ENCODE measurements at places on chromosomes 1 and 21.

GRCh38 chr1:247639381-247639981 is 34.1 kb downstream of the OR2G3 start:
- DNase-seq, result no peak

DNA sequence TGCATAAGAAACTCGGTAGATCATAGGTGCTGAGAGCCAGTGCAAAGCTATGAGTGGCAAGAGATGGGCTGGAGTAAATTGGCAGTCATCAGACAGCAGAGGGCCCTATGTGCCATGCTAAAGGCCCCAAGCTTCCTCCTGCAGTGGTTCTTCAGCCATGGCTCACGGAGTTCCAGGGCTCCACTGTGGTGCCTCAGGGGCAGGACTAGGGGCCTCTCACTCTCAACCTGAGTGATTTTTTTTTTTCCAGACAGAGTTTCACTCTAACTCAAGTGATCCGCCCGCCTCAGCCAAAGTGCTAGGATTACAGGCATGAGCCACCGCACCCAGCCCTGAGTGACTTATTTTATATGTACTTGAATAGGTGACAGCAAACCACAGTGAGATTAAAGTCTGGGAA is 10.4 kb upstream of the GJA8 start:
- DNase-seq, result peak; percentile 55

DNA sequence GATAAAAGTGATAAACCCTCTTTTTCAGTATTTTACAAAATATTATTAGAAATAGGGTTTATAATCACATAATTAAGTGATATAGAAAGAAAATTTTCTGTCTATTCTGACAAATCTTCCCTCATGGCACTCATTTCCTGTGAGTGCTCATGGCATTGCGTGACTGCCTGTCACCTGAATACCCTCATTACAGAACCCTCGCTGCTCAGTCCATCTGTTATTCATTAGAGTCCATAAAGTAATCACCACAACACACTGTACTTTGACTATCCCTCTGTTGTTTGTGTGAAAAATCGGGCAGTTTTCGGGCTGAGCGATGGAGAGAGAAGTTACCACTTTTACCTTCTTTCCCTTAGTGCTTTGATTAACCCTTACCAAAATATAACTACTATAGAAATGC is 100.4 kb upstream of the BRINP3 start:
- DNase-seq, result no peak

DNA sequence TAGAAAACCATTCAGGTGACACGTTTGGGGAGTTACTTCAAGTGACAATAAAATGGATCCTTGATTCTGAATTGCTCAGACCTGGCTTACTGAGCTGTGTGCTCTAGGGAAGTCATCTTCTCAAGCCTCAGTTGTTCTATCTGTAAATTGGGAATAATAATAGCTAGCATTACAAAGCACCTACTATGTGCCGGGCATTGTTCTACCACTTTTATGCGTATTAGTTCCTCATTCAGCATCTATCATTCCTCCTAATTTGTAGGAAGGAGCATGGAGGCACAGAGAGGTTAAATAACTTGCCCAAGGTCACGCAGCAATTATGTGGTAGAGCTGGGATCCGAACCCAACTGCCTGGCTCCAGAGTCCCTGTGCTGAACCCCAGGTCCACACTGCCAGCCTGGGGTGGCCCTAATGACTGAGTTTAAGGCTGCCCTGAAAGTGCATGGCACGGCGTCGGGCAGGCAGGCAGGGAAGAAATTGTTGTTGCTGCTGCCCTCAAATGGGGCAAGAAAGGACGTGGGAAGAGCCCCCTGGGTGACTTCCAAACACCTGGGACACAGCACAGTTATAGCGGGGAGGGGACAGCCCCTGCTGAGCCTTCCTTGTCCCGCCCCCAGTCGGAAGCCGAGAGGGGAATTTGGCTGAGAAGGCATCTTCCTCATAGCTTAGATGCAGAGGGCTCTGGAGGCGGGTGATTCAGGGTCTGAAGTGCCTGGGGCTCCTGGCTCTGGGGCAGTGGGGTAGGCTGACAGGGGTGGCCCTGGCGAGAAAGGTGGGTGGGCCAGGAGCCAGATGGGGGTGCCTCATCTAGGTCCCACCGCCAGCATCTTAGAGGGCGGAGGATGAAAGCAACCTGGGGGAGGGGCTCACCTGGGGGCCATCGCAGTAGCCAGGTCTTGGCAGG is 86.5 kb upstream of the IFFO2 start:
- no peak for DNase-seq

- DNase-seq, result peak; percentile 37
Observed at GRCh38 chr1:46622344-46622743, 5.7 kb upstream of the MOB3C start.

DNA sequence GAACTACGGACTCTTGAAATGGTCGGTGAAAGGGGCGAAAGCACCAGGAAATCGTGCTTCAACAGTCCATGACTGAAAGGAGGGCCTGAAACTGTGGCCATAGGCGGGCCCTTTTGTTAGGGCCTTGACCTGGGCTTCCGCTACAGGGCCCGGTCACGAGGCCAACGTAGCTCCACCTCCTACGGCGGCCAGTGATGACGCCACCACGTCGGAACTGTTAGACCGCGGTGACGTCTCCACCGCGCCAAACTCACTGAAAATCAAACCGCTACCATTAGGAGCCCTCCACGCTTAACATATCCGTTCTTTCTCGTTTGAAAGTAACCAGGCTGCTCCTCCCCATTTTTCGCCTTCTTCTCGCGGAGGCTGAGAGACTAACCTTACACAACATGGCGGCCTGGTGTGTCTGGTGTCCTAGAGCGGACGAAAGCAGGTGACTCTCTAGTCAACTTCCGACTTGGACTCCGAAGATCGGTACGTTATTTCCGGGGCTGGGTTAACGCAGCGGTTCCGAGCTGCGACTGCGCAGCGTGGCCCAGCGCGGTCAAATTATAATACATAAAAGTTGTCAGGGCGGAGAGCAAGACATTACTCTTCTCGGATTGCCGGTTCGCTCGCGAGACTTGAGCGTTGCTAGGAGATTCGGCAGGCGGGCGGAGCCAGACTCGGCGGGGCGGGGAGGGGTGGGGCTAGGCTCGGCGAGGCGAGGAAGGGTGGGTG is 371 bp upstream of the CACYBP start:
- peak; percentile 100 for DNase-seq

- no peak for DNase-seq
Observed at GRCh38 chr21:44431300-44431699, 24.0 kb upstream of the LRRC3 start.

DNA sequence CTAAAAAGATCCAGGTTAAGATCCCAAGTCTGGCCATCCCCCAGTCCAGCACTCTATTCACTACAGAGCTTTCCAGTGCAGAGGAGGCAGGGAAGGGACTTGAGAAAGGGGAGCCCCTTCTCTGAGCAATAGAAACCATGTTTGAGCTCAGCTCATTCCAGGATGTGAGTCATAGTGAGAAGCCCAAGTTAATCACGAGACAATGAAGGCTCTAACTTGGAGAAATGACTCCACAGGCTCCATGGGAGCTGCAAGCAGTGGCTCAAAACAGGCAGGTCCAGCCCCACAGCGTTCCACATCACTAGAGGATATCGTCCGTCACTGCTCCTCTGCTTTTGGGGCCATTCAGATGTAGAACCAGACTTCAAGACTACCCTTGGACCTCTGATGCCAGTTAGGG is 59.1 kb downstream of the CAMK2N1 start:
- DNase-seq, result no peak

- DNase-seq, result peak; percentile 52
Observed at GRCh38 chr1:90114521-90115141, 119.7 kb downstream of the ZNF326 start.

GRCh38 chr1:177937931-177938330 is 31.9 kb downstream of the SEC16B start:
- DNase-seq, result no peak

DNA sequence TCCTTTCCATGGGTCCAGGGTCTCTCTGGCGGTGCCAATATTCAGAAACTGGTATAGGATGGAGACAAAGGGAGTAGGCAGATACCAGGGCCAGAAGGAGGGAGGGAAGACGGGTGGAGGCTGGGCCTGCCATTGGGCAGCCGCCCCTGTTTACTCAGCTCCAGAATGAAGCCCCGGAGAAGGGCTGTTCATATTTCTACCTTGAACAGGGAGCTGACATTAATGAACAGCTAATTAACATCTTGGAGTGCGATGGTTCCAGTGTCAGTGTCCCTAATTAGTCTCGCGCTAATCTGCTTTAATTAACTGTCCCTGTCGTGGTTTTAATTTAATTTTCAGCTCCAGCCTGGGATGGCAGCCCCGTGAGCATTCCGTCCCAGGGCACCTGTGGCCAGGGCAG is 113.8 kb downstream of the EPHB2 start:
- DNase-seq, result no peak

DNA sequence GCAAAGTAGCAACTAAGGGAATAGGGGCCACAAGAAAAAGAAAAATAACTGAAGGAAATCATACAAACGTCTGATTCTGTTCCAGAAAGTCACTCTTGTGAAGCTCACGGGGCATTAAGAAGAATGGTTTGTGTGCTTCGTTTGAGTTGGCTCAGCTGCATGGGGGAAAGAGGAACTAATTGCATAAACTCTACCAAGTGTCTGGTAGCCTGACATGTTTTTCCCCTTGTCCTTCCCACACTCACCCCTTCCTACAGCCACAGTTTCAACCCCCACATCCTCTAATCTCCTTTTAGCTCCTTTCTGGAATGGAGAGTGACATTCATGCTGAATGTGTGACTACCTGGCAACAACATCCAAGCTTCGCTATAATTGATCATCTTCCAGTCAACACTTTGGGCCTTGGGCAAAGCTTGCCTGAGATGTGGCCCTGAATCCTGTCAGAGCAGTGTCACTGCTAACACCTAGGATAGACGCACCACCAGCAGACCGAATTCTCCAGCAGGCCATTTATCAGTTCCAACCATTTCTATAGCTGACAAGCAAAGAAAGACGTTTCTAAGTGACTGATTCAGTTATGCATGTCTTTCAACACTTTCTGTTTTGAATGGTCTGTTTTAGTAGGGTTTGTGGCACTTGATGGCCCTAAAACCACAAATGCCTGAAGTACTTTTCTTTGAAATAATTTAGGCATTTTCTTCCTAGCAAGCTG is 439.6 kb downstream of the TTLL7 start:
- no peak for DNase-seq

DNA sequence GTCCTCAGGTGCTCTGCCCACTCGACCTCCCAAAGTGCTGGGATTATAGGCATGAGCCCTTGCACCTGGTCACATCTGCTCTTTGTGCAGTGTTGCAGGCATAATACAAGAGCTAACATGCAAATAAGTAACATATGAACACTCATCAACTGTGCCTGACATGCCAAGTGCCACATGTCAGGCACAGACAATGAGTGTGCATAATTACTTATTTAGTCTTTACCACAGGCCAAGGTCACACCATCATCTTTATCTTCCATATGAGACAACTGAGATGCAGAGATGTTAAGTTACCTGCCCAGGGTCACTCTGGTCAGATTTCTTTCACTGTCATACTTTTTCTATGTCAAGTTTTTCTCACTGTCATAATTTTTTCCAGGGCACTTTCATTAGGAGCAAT is 126.1 kb downstream of the PPIAL4G start:
- no peak for DNase-seq

DNA sequence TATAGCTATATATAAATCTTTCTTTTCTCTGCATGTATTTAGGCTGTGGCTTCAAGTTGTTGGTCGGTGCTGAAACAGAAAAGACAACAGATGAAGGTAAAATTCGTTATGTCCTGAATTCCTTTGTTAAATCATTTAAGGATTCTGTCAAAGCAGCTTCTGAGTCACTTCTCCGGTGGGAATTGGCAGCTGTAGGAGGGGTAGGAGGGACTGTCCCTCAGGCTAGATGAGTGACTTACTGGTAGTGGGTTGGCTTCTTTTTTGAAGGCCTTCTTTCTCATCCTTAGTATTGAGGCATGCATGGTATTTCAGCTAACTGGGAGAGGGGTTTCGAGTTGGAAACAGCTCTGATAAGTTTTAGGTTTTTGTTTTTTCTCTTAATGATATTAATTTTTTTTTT is 22.1 kb upstream of the NEXN start:
- DNase-seq, result no peak

GRCh38 chr1:54919367-54920359 is 32.7 kb upstream of the DHCR24 start:
- no peak for DNase-seq

GRCh38 chr1:109846162-109846561 is 64.5 kb upstream of the CSF1 start:
- no peak for DNase-seq

DNA sequence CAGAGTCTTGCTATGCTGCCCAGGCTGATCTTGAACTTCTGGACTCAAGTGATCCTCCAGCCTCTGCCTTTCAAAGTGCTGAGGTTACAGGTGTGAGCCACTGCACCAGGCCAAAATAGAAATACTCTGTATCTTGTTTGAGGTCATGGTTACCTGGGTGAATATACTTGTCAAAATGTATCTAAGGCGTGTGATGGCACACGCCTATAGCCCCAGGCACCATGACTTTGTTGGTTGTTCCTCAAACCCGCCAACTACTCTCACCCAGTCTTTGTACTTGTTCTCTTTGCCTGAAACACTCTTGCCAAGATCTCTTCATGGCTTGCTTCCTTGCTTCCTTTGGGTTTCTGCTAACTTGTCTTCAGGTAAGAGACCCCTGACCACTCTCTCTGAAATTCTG is 38.0 kb upstream of the RGS5 start:
- DNase-seq, result no peak

GRCh38 chr1:230851291-230851691 is 17.0 kb downstream of the C1orf198 start:
- no peak for DNase-seq

- DNase-seq, result no peak
Observed at GRCh38 chr1:198072177-198072576, 84.6 kb upstream of the NEK7 start.

DNA sequence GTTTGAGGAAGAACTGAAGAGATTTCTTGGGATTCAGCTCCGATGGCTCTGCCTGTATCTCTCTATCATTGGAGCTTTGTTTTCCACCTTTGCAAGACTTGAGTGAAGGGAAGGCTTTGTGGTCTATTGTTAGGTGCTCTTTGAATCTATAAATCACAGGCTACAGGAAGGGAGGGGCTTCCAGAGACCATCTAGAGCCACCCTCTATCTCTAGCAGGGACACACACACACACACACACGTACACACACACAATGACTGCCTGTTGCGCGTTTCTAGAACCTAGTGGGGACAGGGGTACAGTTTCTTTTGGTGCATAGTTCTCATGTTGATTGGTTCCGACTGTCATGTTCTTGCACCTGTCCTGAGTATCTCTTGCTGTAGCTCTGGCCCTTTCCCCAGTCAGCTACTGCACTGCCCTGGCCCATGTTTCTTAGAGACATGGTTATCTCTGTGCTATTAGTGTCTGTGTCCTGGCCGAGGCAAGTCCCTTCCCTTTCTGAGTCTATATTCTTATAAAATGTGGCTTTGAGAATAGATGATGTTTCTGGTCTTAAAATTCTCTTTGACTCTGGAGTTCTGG is 60.7 kb downstream of the MAN1C1 start:
- peak; percentile 40 for DNase-seq

- DNase-seq, result no peak
Observed at GRCh38 chr1:117622726-117623125, 16.9 kb downstream of the TENT5C start.

GRCh38 chr1:71561206-71561605 is 480.4 kb upstream of the ZRANB2 start:
- DNase-seq, result no peak

Data from DMS153 (cell line).